ENCODE measurements at places on chromosomes 2 and 18. TPM values are rescaled to one million over a fixed set of nuclear protein-coding genes. Genes with fewer than 3 reads are reported as not detected.

- no peak for DNase-seq
Observed at GRCh38 chr2:234843411-234843810, 108.4 kb upstream of the SH3BP4 start.

- DNase-seq, result no peak
Observed at GRCh38 chr2:55063226-55063625, 13.0 kb upstream of the RTN4 start.

DNA sequence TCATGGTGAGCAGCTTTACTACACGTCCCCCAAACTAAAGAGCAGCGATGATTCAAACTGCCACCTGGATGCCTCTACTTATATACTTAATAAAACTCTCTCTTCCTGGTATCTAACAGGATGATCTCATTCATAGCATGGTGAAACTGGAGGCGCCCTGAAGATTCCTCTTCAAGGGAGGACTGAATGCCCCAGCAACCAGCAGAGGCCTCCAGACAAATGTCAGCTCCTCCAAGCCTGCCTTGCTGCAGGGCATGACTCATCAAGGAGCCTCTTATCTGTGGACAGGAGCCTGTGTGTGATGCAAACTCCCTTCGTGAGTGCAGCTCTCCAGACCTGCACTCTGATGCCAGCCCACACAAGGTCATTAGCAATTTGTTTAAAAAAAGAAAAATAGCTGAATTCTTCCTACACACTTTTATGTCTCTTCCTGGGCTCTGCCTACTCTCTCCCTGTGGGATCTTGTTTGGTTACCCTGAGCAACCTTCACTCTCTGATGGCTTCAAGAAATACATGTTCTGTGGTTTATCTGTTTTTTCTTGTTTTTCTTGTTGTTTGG lies 30.2 kb downstream of the LONRF2 start:
- peak; percentile 64 for DNase-seq

- DNase-seq, result no peak
Observed at GRCh38 chr2:127342101-127342500, 45.7 kb downstream of the MAP3K2 start.

GRCh38 chr2:37775908-37776250 lies 104.4 kb upstream of the CDC42EP3 start:
- no peak for DNase-seq

DNA sequence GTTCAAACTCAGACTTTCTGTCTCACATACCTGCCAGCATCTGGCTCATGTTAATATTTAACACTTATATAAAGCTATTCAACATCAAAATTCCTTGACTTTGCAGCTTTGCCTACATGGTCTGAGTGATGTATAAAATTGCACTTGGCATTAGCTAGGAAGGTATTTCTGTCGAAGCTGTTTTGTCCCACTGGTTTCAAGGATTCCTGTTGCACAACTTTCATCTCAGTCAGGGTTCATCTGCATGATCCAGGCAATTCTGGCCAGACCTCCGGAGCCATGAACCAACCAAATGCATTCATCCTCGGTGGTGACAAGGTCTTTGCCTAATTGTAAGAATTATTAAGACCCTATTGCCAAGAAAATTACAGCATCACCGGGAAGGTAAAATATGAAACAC lies 185.4 kb downstream of the ZEB2 start:
- DNase-seq, result no peak

The TTN gene
- total RNA-seq, result 1,545 TPM

The KANSL1L gene
- total RNA-seq, result 17.1 TPM

The SERPINB4 gene
- not detected for total RNA-seq

All from left cardiac atrium (tissue), 4 donors.